ENCODE measurements at places on chromosomes 1 and 21.

- peak; percentile 73 for DNase-seq
Measured at GRCh38 chr1:17212487-17213121, 7.7 kb downstream of the PADI1 start.

- DNase-seq, result peak; percentile 12
Measured at GRCh38 chr1:112011202-112011601, 21.7 kb upstream of the KCND3 start.

- no peak for DNase-seq
Measured at GRCh38 chr1:174800876-174801275, 198.9 kb upstream of the CACYBP start.

DNA sequence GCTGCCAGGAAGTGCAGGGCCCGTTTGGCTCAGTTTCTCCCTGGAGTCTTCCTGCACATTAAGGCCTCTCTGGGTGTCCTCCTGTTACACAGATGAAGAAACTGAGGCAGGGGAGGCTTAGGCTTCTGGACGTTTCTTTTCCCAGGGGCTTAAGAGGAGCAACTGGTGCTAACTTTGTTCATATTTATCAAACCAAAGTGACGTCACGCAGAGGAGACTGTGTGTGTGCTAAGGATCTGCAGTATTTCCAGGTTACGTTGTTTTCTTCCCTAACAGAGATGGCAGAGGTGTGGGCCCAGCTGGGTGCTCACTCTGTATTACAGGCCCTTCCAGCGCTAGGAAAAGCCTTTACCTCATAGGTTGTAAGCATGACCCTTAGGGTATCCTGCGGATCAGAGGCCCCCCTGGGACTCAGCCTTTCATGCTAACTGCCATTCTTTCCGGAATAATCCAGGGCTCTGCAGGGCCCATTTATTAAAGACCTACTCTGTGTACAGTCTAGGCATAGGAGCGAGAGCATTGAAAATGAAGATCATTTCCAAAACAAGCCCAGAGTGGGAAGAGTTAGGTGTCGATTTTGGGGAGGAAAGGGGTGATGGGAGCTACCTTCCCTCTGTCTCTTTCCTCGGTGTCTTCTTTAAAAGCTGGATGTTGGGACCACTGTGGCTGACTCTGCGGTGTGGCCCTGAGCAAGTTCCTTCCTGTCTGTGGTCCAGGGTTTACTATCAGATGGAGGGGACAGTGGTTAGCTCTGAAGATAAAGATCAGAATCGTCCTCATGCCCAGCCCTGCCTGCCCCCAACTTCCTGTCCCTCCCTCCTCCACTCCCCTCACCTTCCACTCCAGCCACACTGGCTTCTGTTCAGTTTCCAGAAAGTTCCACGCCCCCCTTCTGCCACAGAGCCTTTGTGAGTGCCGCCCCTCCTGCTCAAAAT, 4.6 kb downstream of the AGTRAP start:
- DNase-seq, result no peak

- DNase-seq, result no peak
Measured at GRCh38 chr1:204650911-204651570, 34.5 kb downstream of the LRRN2 start.

- DNase-seq, result no peak
Measured at GRCh38 chr1:46288485-46289133, 14.8 kb downstream of the LRRC41 start.

Data from retinal pigment epithelial cell (primary cell).